Activated CD8-positive, alpha-beta memory T cell treated with anti-CD3 and anti-CD28 coated beads, Interleukin-2, amount 10 ng/mL, durations not matched to agents 7 days and 5 days (primary cell): ENCODE measurements at places on chromosomes 4 and X. TPM values are rescaled to one million over a fixed set of nuclear protein-coding genes. Genes with fewer than 3 reads are reported as not detected.

CXCL6 gene
- not detected for total RNA-seq

NEIL3 gene
- 27.5 TPM for total RNA-seq

- no peak for DNase-seq
These were observed 157.3 kb downstream of the GBA3 start for GRCh38 chr4:22850055-22850454.

DNA sequence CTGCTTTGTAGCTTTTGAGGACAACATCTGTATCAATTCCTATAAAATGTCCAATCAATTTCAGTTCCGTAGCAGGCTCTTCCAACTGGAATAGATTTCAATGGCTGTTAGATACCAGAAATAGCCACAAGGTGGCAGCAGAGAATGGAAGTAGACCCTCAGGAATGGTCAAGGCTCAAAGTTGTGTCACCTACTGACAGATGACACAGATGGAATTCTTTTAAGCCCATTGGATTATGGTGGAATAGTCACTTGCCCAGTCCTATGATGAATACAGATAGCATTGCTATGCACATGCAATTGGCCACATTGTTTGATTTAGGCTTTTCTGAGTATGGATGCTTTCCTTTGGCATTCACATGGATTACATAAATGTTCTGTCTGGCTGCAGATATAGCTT is 130.4 kb upstream of the RADX start:
- DNase-seq: peak; percentile 42

DNA sequence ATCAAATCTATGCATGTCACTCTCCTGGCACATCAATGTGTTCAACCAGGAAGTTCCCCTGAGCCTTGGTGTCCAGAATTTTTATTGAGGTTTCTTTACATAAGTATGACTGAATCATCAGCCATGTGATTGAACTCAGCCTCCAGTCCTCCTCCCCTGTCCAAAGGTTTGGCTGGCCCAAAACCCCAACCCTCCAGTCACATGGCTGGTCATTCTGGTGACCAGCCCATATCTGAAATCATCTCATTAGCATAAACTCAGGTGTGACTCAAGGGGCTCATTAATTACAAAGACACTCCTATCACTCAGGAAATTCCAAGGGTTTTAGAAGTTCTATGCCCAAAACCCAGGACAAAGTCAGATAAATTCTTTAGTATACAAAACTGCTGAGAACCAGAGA is 20.6 kb upstream of the SUPT20HL2 start:
- DNase-seq: no peak

MAP7D3 gene
- total RNA-seq: 13.1 TPM

EDA gene
- 0.96 TPM for total RNA-seq

CT45A10 gene
- not detected for total RNA-seq

GRCh38 chr4:137601934-137602333 is 69.6 kb upstream of the PCDH18 start:
- no peak for DNase-seq

GRCh38 chr4:150087006-150087405 is 8.8 kb downstream of the DCLK2 start:
- no peak for DNase-seq

S100P gene
- 5.6 TPM for total RNA-seq

PWWP3B gene
- total RNA-seq: not detected

GRCh38 chr4:857461-857860 is 31.5 kb upstream of the CPLX1 start:
- DNase-seq: no peak

GRCh38 chr4:89316211-89316610 is 8.6 kb upstream of the GPRIN3 start:
- DNase-seq: no peak

- DNase-seq: no peak
These were observed 9.8 kb upstream of the TIGD2 start for GRCh38 chr4:89101256-89102161.

GRCh38 chr4:110361921-110362320 is 114.0 kb upstream of the ENPEP start:
- DNase-seq: no peak

DNA sequence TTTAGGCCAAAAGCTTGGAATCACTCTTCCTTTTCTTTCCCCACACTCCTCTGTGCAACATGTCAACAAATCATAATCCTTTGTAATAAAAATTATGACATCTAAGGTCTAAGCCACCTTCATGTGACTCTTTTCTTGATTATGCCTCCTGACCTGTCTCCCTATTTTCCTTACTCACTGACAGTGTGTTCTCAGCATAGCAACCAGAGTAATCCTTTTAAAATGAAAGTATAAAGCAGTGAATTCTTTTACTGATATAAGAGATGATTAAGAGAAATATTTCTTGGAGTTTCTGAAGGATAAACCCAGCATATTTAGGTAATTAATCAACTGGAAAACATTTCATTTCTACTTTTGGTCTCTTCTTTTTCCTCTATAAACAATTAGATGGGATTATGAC is 44.7 kb downstream of the USO1 start:
- DNase-seq: no peak

RADX gene
- 10.2 TPM for total RNA-seq

GRCh38 chr4:94814237-94814636 is 56.5 kb downstream of the BMPR1B start:
- DNase-seq: no peak

DNA sequence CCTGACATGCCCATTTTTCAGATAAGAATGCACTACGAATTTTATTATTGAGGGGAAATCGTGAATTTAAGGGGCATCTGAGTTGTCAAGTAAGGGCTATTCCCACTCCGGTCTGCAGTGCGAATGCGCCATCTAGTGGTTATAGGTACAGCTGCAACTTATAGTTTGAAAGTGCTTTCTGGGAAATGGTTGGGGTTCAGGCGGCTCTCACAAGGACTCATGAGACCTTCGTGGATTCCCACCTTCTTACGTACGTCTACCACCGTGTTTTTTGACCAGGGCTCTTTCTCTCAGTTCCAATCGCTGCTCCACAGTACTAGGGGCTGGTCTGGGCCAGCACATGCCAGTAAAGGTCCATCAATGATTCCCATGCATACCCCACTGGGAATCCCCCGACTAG is 12.3 kb downstream of the MSL3 start:
- peak; percentile 57 for DNase-seq

FDCSP gene
- total RNA-seq: not detected

- no peak for DNase-seq
These were observed 67.3 kb downstream of the C4orf46 start for GRCh38 chr4:158604369-158604768.

PUDP gene
- 19.1 TPM for total RNA-seq
